ENCODE measurements at places on chromosomes 1 and 21.

DNA sequence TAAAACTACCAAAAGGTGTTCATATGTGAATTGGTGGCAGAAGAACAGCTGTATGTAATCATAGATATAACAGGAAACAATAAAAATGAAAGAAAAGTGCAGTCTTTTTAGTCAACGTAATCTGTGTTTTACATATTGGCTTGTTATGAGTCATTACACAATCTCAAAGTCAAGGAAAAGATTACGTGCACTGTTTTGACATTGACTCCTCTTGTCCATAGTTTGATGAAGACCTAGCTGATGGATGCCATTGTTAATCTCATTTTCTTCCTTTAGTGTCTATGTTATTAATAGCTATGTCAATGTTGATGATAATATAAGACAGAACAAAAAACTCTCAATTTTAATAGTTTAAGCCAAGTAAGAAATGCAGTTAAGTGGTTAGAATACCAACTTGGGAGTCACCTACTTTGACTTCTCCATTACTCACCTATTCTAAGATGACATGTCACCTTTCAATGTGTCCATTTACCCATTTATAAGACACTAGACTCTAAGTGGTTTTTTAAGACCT lies 84.5 kb upstream of the SAMSN1 start:
- DNase-seq = no peak

DNA sequence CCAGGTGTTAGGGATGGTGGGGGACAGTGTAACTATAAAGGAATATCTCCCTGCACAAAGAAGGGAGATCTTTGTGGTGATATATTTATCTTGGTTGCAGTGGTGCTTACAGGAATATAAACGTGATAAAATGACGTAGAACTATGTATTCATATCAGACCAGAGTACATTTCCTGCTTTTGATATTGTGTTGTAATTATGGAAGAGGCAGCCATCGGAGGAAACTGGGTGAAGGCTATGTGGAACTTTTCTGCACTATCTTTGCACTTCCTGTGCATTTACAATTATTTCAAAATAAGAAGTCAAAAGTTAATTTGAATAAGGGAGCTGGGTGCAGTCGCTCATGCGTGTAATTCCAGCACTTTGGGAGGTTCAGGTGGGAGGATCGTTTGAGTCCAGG lies 37.6 kb downstream of the NDUFS5 start:
- DNase-seq = no peak

DNA sequence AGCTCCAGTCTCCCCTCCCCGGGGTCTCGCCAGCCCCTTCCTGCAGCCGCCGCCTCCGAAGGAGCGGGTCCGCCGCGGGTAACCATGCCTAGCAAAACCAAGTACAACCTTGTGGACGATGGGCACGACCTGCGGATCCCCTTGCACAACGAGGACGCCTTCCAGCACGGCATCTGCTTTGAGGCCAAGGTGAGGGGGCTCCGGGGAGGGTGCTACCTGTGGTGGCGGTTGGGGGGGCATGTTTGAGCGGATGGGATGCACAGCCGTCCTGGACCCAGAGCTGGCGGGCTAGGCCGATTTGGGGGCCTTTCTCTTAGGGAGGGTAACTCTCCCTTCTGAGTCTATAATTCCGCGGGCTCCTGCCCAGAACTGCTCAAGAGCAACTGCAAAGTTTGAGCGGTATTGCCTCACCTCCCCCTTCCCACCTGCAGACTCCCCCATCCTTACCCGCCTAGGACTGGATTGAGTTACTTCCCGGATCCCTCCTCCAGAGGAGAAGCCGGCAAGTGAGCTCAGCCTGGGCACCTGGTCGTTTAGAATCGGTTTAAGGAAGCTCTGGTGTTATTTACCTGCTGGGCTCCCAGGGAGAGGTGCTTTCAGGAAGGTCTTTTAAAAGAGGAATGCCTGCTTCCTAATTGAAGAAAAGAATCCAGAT lies 730 bp downstream of the NOS1AP start:
- no peak for DNase-seq

DNA sequence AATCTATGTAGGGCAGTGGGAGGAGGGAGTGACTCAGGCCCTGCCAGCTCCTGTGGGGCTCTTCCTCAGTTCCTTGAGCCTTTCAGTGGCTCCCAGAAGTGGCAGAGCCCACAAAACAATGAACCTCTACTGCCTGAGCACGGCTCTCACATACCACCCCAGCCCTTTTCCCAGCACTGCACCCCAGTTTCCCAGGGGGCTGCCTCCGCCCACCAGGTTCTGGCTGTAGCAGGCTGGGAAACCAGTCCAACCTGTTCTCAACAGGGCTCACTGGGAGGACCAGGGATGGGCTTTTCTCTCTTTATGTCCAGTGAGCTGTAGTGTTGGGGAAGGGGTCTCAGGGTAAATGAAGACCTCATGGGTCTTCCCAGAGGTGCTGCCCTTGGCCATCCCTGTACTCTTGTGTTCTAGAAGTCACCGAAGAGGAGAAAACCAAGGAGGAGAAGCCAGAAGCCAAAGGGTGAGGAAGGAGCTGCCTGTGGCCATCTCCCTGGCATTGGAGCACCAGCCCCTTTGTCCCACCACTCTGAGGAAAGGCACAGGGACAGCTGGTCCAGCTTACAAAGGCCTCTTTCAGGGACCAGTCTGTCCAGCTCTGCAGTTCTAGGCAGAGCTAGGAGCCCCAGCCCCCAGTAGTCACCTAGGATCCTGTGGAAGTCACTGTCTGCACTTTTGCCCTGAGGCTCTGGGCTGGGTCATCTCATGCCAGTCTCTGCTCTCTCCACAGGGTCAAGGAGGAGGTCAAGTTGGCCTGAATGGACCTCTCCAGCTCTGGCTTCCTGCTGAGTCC lies 3.5 kb downstream of the MARCKSL1 start:
- DNase-seq = no peak

GRCh38 chr1:117077267-117077666 lies 17.1 kb downstream of the TTF2 start:
- DNase-seq = no peak

DNA sequence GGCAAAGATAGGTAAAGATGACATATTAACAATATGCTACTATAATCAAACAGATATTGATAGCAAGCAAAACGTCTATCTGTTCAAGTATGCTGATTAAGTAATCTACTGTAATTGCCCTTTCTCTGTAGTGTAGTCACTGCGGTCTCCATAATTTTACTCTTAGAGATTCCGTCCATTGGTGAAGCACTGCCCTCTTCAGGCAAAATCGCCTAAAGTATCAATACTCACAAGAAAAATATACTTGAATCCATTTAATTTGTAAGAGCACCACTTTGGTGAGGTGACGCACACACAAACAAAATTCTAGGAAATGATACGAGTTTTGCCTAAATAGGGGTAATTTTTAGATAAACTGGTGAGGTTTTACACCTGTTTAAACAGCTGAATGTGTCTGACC lies 434.6 kb upstream of the CHRM3 start:
- DNase-seq = no peak

DNA sequence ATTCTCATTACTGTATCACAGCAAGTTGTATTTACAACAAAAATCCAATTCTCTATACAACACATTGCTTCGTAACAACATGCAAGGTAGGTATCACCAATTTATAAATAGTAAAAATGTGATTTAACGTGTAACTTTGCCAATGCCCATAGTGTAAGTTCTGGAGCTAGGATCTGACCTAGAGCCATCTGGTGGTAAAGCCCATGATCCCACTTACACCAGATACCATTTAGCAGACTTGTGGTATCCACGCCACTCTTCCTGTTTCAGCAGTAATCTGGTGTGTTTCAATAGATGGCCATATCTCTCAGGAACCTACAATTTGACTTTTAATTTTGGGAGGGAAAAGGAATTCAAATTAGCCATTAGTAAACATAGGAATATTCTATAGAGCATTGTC lies 10.2 kb downstream of the SETSIP start:
- DNase-seq = no peak

DNA sequence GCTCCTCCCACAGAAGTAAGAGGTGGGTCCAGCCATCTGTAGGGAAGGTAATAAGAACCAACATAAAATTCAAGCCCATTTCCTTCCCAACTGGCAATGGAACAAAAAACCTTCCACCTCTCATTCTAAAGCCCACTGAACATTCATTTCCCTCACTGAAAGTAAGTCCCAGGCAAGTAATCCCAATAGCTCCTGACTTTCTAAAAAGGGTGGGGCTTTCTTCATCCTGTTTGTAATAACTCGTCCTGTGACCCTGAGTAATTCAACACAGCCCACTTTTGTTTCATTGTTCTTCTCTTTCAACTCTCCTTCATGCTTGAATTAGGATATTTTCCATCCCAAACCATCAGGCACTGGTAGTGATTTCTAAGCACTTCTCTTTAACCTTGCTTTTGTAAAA lies 74.9 kb downstream of the DAB1 start:
- DNase-seq = no peak

DNA sequence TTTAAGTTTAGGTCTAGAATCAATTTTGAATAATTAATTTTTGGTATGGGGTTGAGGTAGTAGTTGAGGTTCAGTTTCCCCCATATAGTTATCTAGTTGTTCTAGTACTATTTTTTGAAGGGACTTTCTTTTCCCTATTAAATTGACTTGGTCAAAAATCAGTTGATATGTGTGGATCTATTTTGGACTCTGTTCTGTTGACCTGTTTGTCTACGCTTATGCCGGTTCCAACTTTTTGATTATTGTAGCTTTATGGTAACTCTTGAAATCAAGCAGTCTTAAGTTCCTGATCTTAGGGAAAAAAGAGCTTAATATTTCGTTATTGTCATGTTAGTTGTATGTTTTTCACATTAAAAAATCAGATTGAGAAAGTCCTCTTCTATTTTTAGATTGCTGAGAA lies 60.7 kb downstream of the FOXD2 start:
- no peak for DNase-seq

DNA sequence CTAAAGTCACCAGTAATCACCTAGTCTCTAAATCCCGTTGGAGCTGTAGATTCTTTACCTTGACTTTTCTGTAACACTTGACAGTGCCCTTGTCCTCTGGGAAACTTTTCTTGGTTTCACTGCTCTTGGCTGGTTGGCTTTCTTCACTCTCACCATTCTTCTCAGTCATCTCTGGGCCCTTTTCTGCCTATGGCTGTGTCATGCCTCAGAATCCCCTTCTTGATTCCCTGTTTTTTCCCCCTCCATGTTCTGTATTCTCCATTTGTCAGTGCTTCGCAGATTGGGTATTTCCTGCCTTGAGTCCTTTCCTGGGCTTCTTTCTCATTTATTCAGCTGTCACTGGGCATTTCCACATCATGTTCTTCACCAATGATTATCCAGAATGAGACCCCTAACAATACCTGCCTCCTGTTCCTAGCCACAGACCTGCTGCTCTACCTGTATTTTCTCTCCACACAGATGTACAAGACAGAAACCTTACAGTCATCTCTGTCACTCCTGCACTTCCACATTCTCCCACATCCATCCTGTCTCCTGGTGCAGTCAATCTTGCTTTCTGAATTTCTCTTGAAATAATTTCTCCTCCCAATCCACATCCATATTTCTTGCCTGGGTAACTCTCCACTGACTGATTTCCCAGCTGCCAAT lies 14.7 kb downstream of the UCK2 start:
- no peak for DNase-seq

- no peak for DNase-seq
Observed at GRCh38 chr1:201493757-201494617, 12.9 kb downstream of the CSRP1 start.

DNA sequence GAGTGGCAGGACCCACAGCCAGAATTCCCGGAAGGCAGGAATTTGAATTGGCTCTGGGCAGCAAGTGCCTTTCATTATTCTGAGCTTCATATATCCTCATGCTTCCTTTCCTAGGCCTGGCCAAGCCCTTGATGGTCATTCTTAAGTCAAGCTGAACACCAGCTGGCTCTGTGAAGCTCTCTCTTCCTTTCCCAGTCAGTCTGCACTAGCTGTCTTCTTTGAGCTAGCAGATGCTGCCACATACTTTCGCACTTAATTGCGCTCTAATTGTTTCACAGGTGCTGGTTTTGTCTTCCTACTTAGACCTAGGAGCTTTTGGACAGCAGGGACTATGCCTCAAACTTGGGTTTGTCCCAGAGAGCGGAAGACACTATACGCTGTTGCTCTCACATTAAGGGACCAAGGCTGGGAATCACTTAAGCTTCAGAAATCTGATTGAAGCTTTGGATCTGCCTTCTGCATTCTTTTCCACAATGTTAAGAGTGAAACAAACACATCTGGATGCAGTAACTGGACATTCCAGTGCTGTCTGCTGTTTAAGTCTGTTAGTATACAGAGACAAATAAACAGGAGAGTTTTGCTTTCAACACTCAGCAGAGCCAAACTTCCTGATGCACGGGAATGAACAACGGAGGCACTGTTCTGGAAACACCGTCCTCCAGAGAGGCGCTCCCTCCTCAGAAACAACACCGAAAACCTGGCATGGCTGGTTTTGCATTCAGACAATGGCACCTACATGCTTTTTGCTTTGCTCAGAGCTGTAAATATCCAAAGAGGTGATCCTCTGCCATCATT lies 2.2 kb downstream of the TLR5 start:
- no peak for DNase-seq

DNA sequence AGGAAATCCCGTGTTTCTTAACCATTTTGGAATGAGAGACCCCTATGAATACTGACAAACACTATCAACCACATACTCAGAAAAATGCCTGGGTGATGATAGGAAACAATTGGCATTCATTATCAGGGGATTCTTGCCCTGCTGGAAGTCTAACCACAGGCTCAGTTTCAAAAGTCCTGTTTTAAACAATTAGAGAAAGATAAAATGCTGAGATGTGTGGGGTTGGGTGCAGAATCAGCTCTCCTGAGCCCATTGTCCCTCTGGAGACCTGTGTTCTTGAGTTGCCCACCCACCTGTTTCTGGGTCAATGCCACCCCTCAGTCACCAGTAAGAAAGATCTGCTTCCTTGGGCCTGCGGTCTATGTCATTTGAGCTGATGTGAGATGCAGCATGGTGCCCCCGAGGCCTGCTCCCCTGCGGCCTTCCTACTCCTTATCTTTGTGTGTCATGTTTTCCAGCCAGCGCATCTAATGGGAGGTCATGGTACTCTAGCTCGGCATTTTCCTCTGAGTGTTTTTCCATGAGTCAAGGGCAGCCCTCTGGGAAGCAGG lies 130.3 kb upstream of the PLXNA2 start:
- no peak for DNase-seq

GRCh38 chr1:157124855-157125254 lies 13.3 kb downstream of the ETV3 start:
- no peak for DNase-seq

- DNase-seq = no peak
Observed at GRCh38 chr1:33898881-33899280, 35.0 kb downstream of the HMGB4 start.

DNA sequence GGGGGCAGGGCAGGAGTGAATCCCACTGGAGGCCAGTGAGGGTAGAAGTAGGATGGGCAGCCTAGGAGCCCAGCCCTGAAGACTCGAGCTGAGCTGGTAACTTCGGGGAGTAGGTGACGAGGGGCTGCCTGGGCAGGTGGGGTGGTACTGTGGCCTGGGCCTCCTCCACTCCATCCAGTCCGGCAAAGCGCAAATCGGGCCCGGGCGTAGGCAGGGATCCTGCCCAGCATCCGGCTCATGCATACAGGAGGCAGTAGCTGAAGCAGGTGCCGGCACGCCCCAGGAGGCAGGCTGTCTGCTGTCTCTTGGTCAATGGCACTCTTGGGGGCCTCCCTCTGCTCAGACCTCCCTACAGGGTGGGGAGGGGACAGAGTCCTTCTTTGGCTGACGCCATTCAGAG lies 1.3 kb upstream of the TNFRSF25 start:
- no peak for DNase-seq

GRCh38 chr1:12157366-12158231 lies 9.2 kb upstream of the TNFRSF1B start:
- DNase-seq = no peak

- DNase-seq = no peak
Observed at GRCh38 chr1:236888903-236889302, 93.8 kb downstream of the MTR start.

Measured in stimulated activated CD8-positive, alpha-beta memory T cell treated with anti-CD3 and anti-CD28 coated beads, Interleukin-4, amount 100 ng/mL, for 1 hour (primary cell).